Peyer's patch (tissue), 4 donors: ENCODE measurements at places on chromosomes 1 and 21. TPM values are rescaled to one million over a fixed set of nuclear protein-coding genes. Genes with fewer than 3 reads are reported as not detected.

GRCh38 chr1:70840260-70840953, 207.2 kb downstream of the PTGER3 start:
- no peaks in the 10 kb centered on the region for H3K27me3 ChIP-seq
- no peak overlapping the region for H3K27ac ChIP-seq
- no peaks in the 10 kb centered on the region for H3K36me3 ChIP-seq
- H3K4me1 ChIP-seq: no peaks in the 10 kb centered on the region
- DNase-seq: no peak
- H3K4me3 ChIP-seq: no peak overlapping the region

GRCh38 chr1:231070758-231071444, 30.8 kb upstream of the FAM89A start:
- no peak overlapping the region for H3K4me3 ChIP-seq
- H3K27ac ChIP-seq: no peak overlapping the region
- no peak for DNase-seq
- no peaks in the 10 kb centered on the region for H3K36me3 ChIP-seq

Gene TAF13
- total RNA-seq: 39.6 TPM

- no peak overlapping the region for H3K4me3 ChIP-seq
- H3K27ac ChIP-seq: no peak overlapping the region
- no peak for DNase-seq
- H3K4me1 ChIP-seq: no peaks in the 10 kb centered on the region
- no peaks in the 10 kb centered on the region for H3K36me3 ChIP-seq
- H3K27me3 ChIP-seq: no peaks in the 10 kb centered on the region
These were observed 2.8 kb upstream of the USP1 start for GRCh38 chr1:62433861-62434617.

- DNase-seq: no peak
- no peaks in the 10 kb centered on the region for H3K4me1 ChIP-seq
- no peak overlapping the region for H3K27ac ChIP-seq
- H3K4me3 ChIP-seq: no peak overlapping the region
- no peaks in the 10 kb centered on the region for H3K36me3 ChIP-seq
- H3K27me3 ChIP-seq: no peaks in the 10 kb centered on the region
These were observed 36.8 kb upstream of the SLC16A1 start for GRCh38 chr1:112992780-112993179.

- peaks cover 18% of the 10 kb centered on the region for H3K36me3 ChIP-seq
- H3K4me3 ChIP-seq: no peak overlapping the region
- H3K27ac ChIP-seq: no peak overlapping the region
These were observed 32.6 kb downstream of the RNF11 start for GRCh38 chr1:51268634-51269033.

- no peak overlapping the region for H3K4me3 ChIP-seq
- H3K4me1 ChIP-seq: no peaks in the 10 kb centered on the region
These were observed 14.8 kb upstream of the RNF220 start for GRCh38 chr1:44390277-44390676.

Gene CD84
- total RNA-seq: 24.8 TPM

Gene FCRLA
- total RNA-seq: 0.85 TPM

DNA sequence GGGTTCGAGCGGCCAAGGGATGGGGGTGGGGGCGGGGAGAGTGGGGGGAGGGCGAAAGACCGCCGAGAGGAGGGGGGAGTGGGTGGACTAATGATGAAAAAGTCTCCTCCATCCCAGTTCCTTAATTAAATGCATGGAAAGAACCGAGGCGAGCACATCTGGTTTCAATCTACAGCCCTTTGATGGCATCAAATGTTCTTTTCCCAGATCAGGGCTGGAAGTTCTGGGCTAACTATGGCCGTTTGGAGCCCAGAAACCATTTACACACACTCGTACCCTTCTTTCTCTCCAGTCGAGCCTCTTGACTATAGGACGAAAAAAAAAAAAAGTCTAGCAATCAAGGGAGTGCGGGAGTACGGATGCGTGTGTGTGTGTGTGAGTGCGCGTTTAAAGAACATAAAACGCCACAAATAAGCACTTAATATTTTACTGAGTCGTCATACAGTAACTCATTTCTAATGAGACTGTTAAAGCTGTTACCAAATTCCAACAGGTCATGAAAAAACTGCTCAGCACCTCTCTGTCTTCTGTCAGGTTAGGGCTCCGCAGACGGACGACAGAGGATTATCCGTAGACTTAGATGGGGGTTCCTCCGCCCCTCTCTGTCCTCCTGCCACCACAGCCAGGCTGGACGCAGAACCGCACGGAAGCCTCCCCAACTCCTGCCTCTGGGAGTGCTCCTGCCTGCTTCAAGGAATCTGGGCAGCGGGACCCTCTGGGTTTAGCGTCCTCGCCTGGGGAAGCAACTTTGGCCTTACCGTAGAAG, 2.1 kb upstream of the PRRX1 start:
- H3K27ac ChIP-seq: no peak overlapping the region
- H3K4me1 ChIP-seq: no peaks in the 10 kb centered on the region
- DNase-seq: no peak
- no peaks in the 10 kb centered on the region for H3K27me3 ChIP-seq
- no peaks in the 10 kb centered on the region for H3K36me3 ChIP-seq

- H3K36me3 ChIP-seq: no peaks in the 10 kb centered on the region
- no peaks in the 10 kb centered on the region for H3K4me1 ChIP-seq
- no peak for DNase-seq
- peak overlapping the region; percentile 42 for H3K27ac ChIP-seq
- no peaks in the 10 kb centered on the region for H3K27me3 ChIP-seq
These were observed 150.7 kb upstream of the COL6A1 start for GRCh38 chr21:45830720-45831366.

Gene AUNIP
- total RNA-seq: not detected

Gene CCDC181
- 2.5 TPM for total RNA-seq
